ENCODE measurements at places on chromosomes 5 and 9.

- no peak for DNase-seq
Measured at GRCh38 chr5:61981886-61982285, 324.1 kb upstream of the KIF2A start.

GRCh38 chr5:14467886-14468285, 113.7 kb upstream of the OTULINL start:
- no peak for DNase-seq

DNA sequence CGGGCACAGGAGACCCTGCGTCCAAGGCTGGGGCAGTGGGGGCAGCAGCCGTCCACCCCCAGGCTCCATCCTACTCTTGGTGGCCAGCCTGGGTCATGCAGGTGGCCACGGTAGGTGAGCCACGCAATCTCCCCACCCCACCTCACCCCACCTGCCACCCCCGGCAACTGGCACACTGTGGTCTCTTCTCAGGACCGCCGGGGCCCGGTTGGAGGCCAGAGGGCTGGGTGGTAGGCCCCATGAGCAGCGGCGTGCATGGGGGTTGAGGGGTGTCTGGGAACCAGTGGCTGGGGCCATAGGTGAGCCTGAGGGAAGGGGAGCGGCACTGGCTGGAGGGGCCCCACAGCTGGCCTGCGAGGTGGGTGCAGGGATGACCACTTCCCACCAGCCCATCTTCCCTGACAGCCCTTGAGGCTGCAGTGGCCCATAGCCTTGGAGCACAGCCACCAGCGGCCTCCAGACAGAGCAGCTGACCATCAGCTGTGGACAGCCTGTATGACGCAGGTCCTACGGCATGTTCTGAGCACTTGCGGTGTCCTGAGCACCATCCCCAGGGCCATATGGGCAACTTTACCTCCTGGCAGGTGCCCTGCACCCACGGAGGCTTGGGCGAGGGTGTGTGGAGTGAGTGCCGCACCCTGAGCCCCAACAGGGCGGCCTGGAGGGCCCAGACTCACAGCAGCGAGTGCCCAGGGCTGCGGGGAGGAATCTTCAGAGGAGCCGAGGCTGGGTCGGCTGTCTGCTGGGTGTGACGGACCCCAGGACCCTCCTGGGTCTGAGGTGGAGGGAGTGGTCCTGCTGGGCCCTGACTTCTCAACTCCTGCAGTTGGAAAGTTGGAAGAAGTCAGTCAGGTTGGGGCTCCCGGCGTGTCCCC, 47.4 kb downstream of the KCNT1 start:
- no peak for DNase-seq

DNA sequence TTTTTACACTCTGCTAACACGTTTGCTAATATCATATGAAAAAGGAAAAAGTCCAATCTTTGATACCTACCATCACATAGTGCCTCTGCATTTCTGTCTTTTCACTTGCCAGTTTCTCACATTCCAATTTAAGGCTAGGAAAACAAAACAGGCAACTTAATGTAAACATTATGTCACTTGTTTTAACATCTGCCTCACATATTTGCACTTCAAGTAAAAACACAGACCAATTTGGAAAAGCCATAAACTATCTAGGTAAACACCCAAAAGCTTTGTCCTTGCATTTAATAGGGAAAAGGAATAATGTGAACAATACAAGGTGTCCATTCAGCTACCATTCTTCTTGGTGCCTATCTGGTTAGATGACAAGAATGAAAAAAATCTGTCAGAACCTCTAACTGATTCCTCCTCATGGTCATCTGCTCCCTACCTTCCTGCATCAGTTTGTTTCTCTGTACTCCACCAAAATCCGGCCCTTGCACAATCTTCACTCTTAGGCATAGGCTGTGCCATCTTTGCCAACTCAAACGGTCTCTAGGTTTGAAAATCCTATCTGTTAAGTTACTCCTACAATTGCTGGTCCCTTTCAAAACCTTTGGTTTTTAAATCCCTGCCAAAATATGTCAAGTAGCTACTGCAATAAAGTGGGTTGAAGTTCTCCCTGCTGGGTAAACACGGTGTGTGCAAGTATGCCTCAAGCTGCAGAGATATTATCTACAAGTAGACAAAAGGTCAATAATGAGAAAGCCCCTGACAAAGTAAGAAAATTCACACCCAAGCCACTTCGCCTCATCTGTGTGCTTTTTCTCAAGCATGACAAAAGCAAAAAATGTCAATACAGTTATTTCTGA, 3.4 kb downstream of the TLE1 start:
- DNase-seq: no peak

DNA sequence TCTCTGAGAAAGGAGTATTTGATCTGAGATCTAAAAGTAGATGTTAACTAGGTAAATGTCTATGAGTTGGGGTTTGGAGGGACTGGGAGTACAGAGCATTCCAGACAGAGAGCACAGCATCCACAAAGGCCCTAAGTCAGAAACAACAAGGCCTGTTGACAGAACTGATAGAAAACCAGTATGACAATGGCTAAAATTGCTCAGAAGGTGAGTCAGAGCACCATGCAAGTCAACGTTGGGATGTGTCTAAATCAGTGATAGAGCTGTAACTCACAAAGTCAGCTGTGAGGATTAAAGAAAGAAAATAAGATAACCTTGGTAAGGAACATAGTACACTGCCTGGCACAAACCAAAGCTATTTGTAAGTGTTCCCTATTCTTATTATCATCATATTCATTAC, 124.0 kb downstream of the CETN3 start:
- no peak for DNase-seq

- DNase-seq: no peak
Measured at GRCh38 chr5:142065273-142065672, 43.3 kb upstream of the NDFIP1 start.

DNA sequence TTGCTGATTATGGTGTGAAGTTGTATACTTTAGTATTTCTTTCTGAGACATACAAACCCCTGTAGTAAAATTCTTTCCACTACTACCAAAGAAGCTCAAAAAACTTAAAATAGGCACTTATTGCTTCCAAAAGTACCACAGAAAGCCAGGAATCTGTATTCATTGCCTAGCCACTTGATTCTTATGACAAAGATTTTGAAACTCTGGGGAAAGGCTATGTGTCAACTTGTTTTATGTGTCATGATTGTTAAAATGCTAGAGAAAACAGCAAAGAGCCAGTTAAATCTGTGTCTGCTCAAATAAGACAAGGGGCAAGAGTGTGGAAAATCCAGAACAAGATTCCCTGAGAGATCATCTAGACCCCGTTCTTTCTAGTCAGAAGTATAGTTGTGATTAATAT, 6.0 kb downstream of the KIF2A start:
- DNase-seq: no peak

DNA sequence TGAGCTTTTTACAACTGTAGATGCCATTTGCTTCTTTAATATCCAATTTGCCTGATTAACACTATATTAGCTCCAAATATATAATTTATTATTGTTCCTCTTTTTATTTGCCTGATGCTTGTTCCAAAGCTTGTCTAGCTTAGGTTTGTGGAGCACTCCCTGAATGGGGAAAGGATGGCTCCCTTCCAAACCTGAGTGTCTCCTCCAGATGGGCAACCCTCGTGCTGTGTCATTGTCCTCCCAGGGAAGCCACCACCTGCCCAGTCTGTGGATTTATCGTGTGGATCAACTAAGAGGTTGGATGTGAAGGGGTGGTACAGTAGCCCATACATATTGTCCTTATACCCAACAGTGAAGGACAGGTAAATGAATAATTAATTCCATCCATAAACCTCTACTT, 404.9 kb downstream of the CDK5RAP2 start:
- DNase-seq: no peak

Data from stimulated activated CD8-positive, alpha-beta memory T cell treated with anti-CD3 and anti-CD28 coated beads, Interleukin-2, amount 100 ng/mL, for 1 hour (primary cell).